Activated naive CD8-positive, alpha-beta T cell treated with anti-CD3 and anti-CD28 coated beads, Interleukin-2, amount 50 U/mL, for 24 hours (primary cell): ENCODE measurements at places on chromosomes 11 and 22.
A peak's percentile ranks its signal among the peaks of the same experiment; 100 is the strongest.

- DNase-seq: no peak
Observed at GRCh38 chr22:46977656-46978343, 215.3 kb downstream of the TBC1D22A start.

DNA sequence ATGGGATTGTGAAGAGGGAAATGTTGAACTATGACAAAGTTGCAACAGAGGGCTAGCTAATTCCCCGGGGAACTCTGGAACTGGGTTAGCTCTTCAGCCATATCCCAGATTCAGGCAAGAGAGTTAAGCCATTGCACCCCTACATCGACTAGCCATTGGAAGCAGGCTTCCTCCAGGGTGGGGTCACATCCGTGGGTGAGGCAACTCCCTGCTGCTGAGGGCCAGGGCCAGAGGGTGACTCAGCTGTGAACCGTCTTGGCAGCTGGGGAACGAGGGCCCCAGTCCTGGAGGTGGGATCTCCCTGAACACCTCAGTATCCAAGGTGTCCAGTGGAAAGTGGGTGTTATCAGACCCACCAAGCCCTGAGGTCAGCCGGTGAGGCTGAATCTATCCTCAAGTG, 41.1 kb downstream of the RPS6KA4 start:
- no peak for DNase-seq

DNA sequence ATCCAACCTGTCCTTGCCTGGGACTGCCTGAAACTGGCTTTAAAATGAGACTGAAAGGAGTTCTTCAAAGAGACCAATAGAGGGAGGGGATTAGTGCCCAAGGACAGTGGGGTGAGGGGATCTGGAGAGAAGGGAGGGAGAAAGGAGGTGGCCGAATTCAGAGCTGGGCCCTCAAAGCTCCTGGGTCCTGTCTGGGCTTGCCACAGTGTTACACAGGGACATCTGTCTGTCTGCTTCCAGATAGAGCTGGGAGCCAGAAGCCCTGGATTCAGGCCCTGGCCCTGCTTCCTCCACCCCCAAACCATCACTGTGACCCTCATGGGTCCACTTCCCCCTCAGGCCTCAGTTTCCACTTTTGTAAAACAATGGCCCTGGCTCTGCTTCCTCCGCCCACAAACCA, 3.6 kb downstream of the KCNJ4 start:
- DNase-seq: no peak

- DNase-seq: no peak
Observed at GRCh38 chr11:728901-729491, 18.3 kb upstream of the TALDO1 start.

DNA sequence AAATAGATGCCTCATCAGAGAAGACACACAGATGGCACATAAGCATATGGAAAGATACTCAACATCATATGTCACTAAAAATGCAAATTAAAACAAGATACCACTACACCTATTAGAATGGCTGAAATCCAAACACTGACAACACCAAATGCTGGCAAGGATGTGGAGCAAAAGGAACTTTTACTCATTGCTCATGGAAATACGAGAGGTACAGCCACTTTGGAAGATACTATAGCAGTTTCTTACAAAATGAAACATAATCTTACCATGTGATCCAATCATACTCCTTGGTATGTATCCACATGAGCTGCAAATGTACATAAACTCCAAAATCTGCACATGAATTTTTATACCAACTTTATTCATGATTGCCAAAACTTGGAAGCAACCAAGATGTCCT, 246.0 kb upstream of the ARHGAP42 start:
- DNase-seq: no peak

DNA sequence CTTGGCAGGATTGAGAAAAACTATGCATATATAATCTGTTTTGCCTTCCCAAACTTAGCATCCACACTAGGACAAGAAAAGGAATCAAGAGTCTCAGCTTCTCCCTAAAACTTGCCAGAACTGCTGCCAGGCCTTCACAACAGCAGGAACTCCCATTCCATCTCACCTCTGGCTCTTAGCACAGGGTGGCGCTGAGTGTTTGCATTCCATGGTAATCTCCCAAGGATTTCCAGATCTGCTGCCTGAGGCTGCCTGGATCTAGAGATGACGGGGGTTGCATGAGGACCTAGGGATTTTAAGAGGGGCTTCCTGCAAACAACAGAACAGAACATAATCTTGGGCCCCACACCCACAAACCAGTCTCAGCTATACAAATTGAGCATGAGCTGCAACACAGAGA, 87.1 kb upstream of the OPCML start:
- no peak for DNase-seq

DNA sequence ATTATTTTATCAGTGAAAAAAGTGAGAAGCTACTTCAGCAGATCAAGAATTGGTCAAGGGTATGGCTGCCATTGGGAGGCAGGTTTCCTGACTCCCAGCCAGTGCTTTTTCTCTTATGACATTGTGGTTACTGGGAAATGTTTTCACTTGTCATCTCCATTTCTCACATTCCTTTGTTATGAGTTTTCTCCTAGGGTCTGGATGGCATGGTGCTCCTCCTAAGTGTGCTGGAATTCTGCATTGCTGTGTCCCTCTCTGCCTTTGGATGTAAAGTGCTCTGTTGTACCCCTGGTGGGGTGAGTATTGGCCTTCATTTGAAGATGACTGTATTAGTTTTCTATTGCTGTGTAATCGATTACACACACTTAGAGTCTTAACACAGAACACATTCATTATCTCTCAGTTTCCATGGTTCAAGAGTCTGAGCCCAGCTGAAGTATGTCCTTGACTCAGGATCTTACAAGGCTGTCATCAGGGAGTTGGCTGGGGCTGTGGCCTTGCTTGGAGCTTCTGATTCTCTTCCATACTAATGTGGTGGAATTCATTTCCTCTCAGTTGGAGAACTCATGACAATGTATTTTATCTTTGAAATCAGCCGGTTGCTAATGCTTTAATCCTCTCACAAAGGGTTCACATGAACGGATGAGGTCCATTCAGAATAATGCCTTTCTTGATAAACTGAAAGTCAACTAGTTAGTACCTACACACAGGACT, 21.0 kb upstream of the MS4A6E start:
- DNase-seq: no peak

DNA sequence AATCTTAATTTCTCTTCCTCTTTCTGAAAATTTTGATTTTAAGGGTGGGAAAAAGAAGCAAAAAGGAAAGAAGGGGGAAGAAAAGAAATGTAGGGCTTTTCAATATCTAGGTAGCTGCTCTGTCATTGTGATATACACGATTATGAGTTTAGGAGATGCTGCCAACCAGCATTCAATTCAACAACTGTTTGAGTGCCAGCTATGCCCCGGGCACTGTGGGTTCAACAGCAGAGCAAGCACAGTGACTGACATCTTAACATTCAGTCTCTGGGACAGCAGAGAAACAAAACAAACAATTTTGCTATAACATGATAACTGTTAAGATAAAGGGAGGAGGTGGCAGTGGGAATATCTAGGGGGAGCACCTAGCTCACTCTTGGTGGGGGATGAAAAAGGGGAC, 91.6 kb downstream of the DBX1 start:
- no peak for DNase-seq

DNA sequence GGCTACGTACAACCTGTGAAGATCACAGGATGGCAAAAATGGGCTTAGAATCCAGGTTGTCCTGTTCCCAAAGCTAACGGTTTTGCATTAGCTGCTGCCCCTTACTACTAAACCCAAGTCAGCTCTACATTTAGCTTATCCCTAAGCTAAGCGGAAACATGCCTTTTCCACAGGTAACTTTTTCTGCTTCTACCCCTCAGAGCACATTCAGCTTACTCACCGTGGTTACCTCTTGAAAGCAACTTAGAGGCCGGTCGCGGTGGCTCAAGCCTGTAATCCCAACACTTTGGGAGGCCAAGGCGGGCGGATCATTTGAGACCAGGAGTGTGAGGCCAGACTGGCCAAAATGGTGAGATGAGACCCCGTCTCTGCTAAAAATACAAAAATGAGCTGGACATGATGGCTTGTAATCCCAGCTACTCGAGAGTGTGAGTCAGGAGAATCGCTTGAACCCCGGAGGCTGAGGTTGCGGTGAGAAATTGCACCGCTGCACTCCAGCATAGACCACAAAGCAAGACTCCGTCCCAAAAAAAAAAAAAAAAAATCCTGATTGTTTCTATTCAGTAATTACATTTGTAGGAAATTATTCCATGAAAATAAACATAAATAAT, 790 bp upstream of the TMEM41B start:
- peak; percentile 10 for DNase-seq

DNA sequence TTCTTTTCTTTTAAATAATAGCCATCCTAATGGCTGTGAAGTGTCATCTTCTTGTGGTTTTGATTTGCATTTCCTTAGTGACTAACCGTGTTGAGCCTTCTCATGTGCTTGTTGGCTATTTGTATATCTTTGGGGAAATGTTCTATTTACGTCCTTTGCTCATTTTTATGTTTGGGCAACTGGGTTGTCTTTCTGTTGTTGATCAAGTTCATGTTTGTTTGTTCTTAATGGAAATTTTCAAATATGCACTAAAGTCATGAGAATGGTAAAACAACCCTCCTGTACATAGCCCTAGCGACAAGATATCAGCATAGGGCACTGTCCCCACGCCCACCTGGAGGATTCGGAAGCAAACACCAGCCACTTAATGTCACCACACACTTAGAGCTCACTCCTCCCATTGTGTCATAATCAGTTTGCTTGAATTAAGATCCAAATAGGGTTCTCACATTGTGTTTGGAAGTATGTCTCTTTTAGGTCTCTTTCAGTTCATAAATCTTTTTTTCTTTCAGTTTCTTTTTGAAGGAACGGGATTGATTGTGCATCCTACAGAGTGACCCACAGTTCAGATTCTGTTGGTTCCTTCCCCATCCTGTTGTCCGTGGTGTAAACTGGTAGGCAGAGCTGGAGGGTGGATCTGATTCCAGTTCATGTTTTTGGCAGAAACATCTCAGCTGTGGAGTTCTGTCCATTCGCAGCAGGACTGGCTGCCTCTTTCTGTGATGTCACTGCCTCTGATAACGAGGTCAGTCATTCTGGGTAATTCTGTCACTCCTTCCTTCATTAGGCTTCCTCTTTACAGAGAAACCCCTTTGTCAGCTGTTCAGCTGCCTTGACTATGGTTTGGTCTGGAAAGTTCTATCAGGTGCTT, 26.4 kb upstream of the ADORA2A start:
- DNase-seq: no peak

DNA sequence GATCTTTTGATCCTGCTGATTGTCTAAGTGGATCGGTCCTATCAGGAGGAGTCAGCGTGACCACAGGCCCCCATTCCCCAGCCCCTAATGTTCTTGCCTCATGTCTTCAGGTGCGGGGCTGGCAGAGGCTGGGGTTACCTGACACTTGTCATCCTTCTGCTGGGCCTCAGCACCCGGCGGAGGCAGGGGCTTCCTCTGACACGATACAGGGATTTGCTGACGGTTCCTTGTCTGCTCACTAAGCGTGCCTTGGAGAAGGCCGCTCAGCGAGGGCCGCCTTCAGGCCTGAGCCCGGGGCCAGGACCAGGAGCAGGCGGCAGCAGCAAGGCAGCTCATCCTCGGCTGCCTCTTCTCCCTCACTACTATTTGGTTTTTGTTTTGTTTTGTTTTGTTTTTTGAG, 45.7 kb upstream of the KCNQ1OT1 start:
- DNase-seq: no peak

GRCh38 chr11:65236194-65237059, 25.3 kb upstream of the POLA2 start:
- DNase-seq: no peak

DNA sequence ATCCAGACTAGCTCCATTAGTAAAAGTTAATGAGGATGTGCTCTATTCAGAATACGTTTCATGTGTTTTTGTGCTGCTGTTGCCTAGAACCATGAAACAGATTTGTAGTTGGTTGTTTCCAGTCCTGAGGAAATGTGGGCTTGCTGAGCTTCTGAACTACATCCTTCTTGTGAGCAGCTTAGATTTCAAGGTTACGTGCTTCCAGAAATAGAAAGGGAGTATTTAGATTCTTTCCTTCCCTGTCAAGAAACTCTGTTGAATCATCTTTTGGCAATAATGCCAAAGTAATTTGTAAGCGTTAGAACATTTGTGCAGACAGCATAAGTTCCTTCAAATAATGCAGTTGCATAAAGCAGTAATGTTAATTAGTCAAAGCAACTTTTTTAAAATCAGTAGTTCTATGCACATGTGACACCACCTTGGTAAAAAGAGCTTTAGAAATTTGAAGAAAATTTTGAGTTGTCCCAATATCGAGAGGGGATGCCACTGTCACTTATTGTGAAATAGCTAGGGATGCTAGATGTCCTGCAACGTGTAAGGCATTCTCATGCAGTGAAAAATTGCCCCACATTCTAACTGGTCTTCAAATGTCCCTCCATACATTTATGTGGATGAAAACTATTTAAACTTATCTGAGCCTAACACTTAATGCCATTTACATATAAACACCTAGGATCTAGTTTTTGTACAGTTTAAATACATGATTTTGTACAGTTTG, 169.6 kb downstream of the ETS1 start:
- DNase-seq: no peak

GRCh38 chr11:1838426-1839144, at the start of gene TNNI2:
TSS of gene TNNI2 (plus strand) at chr11:1838981. CDS start at chr11:1839697, 716 bp downstream.
- DNase-seq: no peak

DNA sequence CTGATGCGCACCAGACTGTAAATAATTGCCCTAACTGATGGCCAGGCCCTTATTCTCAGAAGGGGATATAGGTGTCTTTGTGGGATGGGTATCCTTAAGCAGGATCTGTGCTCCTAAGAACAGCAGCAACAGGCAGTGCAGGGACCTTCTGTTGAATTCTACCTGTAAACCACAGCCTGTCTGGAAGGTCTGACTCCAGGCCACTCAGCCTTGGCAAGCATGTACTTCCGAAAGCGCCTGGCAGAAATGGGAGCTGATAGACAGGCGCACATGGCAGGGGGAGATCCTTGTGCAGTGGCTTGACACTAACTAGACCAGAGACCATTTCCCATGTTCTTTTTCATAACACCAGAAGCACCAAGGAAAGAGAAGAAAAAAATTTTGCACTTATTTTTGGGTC, 59.0 kb downstream of the C22orf31 start:
- no peak for DNase-seq

DNA sequence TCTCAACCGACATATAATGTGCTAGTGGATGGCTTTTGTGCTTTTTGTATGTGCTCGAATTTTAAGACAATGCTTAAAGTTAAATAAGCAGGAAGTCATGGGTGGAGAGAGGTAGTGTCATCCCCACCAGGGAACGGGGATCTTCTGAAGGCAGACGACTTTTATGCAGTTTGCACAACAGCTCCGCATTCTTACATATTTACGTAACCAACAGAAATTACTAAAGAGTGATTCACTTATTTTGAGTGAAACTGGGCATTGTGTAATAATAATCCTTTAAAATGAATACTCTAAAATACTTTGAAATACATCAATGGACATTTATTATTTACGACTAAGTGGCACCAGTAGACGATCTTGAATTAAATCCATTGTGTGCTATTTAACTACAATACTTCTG, 305.1 kb downstream of the CNTN5 start:
- no peak for DNase-seq

GRCh38 chr11:128827191-128827893, 39.8 kb downstream of the KCNJ1 start:
- no peak for DNase-seq

- DNase-seq: no peak
Observed at GRCh38 chr22:35445933-35446332, 46.0 kb downstream of the MCM5 start.
